ENCODE measurements at places on chromosomes 5 and 9.

GRCh38 chr9:9623506-9623905 lies 989.3 kb downstream of the PTPRD start:
- no peak for DNase-seq

DNA sequence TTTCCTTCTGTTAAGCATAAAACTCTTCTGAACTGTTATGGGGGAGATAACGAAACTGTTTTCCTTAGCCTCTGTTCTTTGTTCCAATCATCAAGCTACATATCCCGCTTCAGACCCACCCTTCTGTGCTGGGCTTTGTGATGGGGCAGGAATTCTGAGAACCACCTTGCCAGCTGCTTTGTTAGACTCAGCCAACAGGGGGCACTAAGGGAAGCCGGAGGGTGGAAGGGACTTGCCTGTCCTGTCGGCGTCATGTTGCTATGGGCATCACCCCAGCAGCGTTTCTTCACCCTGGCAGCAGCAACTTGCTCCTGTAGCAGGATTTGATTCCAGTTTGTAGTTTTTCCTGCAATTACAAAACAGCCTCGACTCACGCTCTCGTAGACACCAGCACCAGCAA lies 169.1 kb downstream of the CAAP1 start:
- no peak for DNase-seq

- DNase-seq: no peak
Measured at GRCh38 chr5:175471628-175472027, 6.7 kb upstream of the SFXN1 start.

- no peak for DNase-seq
Measured at GRCh38 chr5:86918246-86918645, 300.5 kb downstream of the COX7C start.

DNA sequence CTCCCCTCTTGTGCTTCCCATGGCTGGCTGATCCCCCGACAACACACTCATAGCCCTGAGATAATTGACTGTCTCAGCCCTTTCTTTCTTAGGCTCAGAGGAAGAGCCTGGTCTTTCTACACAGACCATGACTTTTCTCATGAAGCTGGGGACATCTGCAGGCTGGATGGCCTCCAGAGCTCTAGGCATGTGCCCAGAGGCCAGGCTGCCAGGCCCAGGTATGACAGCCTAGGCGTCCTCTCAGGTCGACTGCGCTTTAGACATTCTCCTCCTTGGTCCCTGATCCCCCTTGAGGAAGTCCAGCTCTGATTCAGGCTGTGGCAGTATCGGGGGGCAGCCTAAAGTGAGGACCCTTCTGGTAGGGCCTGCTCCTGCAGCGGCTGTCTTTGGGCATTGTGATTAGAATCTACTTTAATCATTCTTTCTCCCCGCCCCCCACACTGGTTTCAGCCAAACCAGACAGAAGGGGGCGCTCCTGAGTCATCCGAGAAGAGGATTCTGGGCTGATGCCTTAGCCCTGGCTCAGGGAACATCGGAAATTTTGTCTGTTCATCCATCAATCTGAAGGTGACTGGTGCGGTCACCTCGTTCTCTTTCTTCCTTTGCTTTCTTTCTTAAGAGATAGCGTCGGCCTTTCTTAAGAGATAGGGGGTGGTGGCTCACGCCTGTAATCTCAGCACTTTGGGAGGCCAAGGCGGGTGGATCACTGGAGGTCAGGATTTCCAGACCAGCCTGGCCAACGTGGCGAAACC lies 66.5 kb upstream of the HSPA9 start:
- peak; percentile 70 for DNase-seq

GRCh38 chr9:70169222-70169621 lies 89.6 kb upstream of the SMC5 start:
- no peak for DNase-seq

DNA sequence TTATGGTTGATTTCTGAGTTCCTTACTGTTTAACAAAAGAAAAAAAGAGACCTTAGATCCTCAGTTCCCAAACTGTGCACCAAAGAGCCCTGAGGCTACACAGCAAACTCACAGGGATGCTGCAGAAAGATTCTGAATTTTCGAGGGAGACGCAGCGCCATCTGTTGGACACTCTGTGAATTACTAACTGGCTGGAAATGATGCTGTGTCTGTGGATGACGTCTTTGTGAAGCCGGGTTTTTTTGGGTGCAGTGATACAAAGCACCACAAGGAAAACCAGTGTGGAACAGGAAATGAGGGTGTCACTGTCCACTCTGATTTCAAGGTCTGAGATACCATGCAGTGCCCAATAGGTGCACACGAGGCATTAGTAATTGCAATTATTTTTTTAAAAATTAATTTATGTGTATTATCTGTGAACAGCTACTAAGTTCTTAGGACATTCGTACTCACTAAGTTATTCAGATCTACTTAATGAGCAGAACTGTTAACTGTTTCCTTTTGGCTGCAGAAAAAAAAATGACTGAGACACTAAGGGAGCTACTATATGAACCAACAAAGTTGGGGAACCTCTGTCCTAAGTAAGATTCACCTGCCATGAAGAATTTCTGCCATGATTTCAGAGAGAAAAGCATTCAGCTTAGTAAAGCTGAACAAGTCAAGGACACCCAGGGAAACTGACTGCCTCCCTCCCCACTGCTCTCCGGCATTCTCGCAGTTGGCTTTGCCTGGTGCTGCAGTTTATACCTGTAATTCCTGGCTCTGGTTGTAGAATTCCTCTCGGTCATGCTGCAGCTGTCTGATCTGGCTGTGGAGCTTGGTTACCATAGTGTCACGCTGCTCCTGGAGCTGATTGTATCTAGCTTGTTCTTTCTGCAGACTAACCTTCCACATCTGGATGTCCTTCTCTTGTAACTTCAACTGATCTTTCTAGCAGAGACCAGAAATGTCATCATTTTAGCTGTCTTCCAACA lies 23.4 kb downstream of the SPACA9 start:
- DNase-seq: peak; percentile 71

GRCh38 chr5:62305358-62305714 lies 670 bp upstream of the KIF2A start:
- DNase-seq: no peak

- DNase-seq: no peak
Measured at GRCh38 chr9:107973451-107973850, 483.9 kb upstream of the KLF4 start.

DNA sequence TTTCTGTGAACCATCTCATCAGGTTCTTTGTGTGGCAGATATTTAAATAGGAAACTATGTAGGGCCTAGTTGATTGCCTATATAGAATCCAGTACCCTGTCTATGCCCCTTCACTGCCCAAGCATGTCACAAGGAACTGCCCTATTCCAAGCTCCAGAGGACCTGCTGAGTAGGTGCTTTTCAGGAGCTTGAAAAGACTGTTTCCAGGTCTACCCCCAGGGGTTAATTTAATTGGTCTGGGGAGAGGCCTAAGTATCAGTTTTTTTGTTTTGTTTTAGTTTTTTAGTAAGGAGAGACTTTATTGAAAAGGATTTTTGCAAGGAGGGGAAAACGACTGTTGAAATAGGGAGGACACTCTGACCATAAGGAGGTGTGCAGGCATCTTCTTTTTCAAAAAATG lies 43.3 kb downstream of the EXOSC2 start:
- DNase-seq: no peak

DNA sequence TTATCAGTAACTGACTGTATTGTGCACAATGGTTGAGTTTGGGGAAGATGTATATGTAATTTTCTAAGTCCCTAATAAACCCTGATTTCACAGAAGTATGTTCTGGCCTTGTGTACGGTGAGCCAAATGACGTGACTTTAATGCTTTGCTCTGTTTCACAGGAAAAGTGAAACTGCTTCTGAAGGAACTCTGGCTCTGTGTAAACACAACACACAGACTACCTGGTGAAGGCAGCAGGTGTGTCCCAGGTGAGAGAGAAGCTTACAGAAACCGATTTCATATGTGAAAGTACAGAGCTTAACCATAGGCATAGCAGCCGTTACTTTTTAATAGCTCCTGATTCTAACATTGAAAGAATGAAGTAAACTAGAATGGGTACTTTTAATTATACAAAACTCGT lies 31.9 kb downstream of the ICE1 start:
- no peak for DNase-seq

- no peak for DNase-seq
Measured at GRCh38 chr5:72878854-72879253, 62.4 kb downstream of the TNPO1 start.

- no peak for DNase-seq
Measured at GRCh38 chr5:144117412-144117811, 53.0 kb downstream of the YIPF5 start.

- DNase-seq: no peak
Measured at GRCh38 chr9:134501761-134502265, 139.8 kb upstream of the COL5A1 start.

DNA sequence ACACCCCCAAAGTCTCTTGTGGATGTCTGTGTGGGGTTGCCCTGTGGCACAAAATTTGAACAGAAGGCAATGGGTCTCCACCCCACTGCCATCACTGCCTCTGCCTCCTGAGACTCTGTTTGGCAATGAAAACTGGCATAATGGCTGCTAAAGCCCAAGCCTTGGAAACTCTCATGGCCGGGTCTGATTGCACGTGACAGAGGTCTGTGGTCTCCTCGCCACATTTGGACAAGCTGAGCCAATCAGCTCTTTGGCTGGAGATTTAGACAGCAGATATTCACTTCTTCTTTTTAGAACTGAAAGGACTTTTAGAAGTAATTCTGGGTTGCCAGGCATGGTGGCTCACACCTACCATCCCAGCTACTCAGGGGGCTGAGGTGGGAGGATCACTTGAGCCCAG lies 5.5 kb downstream of the GGTA1 start:
- no peak for DNase-seq

- no peak for DNase-seq
Measured at GRCh38 chr5:1316588-1317340, 21.9 kb upstream of the TERT start.

DNA sequence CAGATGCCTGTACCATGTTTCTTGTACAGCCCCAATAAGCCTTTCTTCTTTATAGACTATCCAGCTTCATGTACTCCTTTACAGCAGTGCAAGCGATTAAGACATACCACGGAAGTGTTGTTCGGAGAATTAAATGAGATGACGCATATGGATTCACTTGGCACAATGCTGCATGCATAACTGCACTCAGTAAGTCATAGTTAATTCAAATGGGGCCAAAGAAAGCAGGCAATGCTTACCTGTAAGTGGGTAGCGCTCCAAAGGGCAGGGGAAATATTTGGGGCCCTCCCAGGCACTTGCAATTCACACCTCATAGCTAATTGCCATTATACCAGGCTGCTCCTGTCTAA lies 7.7 kb upstream of the ADRA1B start:
- no peak for DNase-seq

DNA sequence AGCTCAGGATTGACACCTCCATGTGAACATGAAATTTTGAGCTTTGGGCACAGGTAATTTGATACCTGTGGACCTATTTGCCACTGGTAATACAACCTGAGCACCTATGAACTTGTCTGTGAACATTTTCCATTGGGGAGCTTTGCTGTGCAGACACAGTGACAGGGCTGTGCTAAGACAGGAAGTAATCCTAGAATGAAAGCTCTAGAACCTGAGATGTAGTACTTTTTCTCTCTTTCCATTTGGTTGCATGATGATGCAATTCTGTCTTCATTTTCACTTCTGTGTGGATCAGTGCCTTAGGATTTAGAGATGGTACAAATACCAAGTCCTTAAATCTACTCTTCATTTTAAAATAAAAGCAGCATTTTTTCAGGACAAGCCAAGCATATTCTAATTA lies 216.9 kb downstream of the NR3C1 start:
- DNase-seq: no peak

DNA sequence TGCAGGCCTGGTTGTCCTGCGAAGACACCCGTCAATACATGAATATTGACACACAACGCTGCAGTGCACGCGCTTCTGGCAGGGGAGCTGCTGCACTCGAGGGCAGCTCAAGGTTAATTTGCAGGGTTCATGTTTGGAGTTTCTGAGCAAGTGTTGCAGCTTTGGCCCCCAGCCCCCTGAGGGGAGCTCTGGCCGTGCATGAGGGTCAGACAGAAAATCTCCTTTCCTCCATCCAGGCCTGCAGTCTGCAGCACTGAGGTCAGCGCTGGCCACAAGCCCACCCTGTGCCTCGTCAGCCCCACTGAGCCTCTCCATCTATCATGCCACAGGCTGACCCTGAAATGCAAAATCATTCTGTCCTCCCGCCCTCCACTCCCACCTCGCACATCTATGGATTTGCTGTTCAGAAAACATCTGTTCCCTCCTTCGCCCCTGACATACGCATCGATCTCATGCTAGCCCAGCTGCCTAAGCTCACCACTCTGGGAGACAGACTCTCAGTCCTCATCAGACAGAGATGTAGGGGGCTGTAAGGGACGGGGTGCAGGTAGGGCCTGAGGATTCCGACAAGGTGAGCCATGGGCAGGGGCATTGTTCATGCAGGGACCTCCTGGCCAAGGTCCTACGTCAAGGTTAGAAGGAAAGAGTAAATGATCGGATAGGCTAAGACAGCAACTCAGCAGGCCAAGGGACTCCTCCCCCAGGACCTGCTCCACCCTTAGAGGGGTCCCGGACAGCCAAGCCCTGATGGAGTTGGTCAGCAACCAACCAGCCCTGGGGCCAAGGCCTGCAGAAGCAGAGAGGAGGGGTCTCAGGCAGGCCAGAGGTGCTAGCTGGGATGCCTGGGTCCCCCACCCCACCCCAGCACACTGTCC lies 125.1 kb downstream of the KCNIP1 start:
- DNase-seq: no peak

DNA sequence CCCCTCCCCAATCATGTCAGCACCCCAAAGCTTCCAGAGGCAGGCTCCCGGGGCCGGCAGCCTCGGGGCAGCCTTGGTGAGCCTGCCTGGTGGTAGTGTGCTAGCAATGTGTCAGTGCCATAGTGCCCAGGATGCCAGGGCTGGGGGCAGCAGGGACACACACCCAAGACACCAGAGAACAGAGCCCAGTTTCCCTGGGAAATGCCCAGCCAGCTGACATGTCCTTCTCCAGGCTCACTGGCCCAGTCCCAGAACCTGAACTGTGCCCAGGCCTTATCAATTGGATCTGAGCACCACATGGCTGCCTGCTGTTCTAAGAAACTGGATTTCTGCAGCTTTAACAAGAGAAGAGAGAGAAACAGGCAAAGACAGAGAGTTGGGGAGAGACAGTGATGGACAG lies 74.9 kb upstream of the LRRTM2 start:
- no peak for DNase-seq

DNA sequence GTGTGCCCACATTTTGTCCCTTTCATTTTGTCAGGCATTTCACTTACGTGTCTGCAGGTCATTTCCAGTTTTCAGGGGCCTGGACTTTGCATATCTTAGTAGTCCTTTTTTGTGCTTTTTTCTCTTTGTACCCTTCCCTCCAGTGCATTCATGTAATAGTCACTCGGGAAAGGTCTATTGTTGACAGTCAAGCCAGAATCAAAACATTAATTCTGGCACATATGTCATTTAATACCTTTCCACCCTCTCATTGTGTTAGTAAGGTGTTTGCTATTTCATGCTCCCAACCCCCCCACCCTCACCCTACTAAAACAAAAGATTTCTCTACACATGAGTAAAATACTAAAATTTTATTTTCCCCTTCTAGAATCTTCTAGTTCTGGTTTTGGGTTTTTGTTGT lies 42.7 kb downstream of the UGCG start:
- DNase-seq: no peak

DNA sequence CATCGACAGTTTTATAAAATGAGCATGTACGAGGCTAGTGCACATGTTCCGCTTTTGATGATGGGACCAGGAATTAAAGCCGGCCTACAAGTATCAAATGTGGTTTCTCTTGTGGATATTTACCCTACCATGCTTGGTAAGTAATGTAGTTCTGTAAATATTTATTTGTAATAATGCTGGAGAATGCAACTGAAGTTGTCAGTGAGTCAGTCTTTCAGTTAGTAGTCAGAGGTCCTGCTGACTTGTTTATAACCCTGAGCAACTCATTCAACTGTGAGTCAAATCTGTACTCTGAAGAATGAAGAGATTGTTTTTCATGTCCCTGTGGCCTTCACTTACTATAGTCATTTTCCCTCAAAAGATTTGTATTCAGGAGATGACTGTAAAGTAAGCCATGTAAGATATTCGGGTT lies 28.4 kb upstream of the GPR150 start:
- no peak for DNase-seq

All from stimulated activated CD4-positive, alpha-beta T cell treated with anti-CD3 and anti-CD28 coated beads, Interleukin-1b, Interleukin-23, amount 100 ng/mL, for 4 hours (primary cell).